ENCODE measurements at places on chromosomes 6 and 20.

- DNase-seq: no peak
Measured at GRCh38 chr20:44355498-44356352, at the start of gene HNF4A. Gene HNF4A (plus strand): TSS chr20:44355699. CDS start chr20:44355805, 106 bp downstream.

DNA sequence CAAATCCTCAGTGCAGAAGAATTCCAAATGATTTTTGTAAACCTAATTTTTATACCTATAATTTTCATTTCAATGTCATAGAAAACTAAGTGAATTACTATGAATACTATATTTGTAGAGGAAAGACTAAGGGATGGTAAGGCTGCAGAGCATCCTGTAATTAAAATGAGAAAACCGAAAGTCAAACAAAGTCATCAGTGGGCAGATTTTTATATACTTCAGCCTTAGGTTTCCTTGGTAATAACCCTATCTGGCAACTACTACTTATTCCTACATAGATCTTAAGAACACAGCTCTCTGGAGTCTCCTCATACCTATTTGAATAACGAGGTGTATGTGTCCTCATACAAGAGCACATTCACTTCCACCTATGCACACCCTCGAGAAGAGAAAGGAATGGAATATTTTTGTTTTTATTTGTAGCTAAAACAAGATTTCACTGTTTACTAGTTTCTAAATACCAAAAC lies 117.9 kb upstream of the SGK1 start:
- DNase-seq: no peak

DNA sequence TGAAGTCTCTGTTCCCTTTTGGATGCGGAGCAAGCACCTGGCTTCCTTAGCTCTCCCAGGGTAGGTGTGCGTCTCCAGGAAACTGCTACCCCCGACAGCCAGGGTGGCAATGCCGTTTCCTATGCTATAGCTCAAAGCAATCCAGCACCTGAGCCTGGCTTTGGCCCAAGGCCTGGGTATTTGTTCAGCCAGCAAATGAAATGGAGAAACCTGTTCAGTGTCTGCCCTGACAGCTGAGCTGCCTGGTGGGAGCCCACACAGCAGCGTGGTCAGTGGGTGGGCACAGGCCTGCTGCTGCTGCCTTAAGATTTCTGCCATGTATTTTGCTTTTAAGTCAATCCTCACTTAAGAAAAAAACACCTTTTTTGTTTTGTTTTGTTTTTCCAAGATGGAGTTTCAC lies 13.7 kb downstream of the SPATA2 start:
- no peak for DNase-seq

DNA sequence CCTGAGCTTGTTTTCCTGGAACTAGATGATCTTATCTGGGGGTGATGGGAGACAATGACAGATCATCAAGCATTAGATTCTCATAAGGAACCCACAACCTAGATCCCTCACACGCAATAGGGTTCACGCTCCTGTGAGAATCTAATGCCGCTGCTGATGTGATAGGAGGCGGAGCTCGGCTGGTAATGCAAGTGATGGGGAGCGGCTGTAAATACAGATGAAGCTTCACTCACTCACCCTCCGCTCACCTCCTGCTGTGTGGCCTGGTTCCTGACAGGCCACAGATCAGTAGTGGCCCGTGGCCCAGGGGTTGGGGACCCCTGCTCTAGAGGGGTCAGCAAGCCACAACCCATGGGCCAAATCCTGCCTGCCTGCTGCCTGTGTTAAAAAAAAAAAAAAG lies 435.9 kb downstream of the CD83 start:
- no peak for DNase-seq

- no peak for DNase-seq
Measured at GRCh38 chr6:132598473-132598872, 8.9 kb upstream of the TAAR5 start.

DNA sequence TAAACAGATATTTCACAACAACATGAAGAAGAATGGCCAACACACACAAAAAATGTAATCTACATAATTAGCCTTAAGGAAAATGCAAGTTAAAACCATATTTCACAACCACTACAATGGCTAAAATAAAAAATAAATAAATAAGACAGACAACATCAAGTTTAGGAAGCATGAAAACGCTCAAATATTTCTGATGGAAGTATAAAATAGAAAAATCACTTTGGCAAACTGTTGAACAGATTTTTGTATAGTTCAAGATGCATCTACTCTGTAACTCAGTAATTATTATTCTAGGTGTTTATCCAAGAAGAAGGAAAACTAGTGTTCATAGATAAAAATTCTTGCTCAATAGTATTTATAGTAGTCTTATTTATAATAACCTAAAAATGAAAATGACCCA lies 1410.1 kb upstream of the ADGRB3 start:
- DNase-seq: no peak

DNA sequence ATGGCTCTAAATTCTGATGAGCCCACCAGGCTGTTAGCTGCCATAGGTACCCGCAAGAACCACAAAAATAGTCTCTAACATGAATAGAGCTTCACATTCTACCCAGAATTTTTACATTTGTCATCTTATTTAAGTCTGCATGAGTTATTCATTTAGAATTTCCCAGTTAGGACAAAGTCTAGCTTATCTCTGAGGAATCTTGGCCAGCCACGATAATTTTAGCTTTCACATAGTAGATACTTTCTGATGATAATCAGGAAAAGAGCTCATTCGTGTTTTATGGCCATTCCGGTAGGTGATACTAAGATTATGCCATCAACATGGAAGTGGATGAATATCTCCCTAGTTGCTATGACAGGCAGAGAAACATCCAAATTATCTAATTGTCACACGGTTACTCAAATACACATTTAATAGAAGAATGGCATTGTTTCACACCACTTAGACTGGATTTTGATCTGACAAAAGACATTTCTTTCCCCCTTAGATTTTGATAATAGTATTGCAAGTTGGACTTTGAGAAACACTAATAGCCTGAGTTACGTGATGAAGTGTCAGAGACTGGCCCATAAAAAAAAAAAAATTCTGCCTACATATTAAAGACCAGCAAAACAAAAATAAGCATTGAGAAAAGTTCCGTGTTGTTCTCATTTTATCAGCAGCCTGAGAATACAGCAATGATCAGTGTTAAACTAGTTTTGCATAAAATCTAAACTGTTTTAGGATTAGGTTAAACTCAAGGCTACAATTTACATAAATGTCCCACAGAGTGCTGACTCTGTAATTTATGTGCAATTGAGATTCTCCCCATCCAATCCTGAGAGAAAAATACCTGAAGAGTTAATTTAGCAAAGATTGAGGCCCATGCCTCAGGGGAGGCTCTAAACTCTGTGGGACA lies 397.5 kb upstream of the ARID1B start:
- no peak for DNase-seq

GRCh38 chr6:50826803-50827202 lies 8.1 kb downstream of the TFAP2B start:
- peak; percentile 80 for DNase-seq

GRCh38 chr6:161143663-161144430 lies 130.0 kb downstream of the AGPAT4 start:
- DNase-seq: no peak

- DNase-seq: no peak
Measured at GRCh38 chr6:6674872-6675271, 86.4 kb downstream of the LY86 start.

DNA sequence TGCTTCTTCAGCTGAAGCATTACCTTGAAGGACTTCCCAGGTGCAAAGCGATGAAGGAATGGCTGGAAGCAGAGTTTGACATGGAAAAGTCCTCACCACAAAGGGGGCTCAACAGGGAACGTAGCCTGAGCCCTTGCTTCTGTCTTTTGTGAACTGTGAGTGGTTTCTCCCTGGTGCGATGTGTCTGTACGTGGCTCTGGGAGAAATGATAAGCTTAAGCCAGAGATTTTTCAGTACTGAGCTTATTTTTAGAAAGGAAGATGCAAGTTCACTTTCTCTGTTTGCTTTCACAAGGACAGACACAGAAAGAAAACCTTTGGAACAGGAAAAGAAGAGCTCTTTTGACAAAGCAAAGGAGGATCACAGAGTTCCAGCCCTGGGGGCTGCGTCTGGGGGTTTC lies 79.4 kb downstream of the DACT2 start:
- no peak for DNase-seq

GRCh38 chr20:47665221-47665991 lies 119.9 kb downstream of the SULF2 start:
- no peak for DNase-seq

GRCh38 chr20:33653218-33653899 lies 8.8 kb upstream of the C20orf144 start:
- DNase-seq: peak; percentile 64

GRCh38 chr20:53126185-53126584 lies 154.0 kb downstream of the TSHZ2 start:
- peak; percentile 59 for DNase-seq

DNA sequence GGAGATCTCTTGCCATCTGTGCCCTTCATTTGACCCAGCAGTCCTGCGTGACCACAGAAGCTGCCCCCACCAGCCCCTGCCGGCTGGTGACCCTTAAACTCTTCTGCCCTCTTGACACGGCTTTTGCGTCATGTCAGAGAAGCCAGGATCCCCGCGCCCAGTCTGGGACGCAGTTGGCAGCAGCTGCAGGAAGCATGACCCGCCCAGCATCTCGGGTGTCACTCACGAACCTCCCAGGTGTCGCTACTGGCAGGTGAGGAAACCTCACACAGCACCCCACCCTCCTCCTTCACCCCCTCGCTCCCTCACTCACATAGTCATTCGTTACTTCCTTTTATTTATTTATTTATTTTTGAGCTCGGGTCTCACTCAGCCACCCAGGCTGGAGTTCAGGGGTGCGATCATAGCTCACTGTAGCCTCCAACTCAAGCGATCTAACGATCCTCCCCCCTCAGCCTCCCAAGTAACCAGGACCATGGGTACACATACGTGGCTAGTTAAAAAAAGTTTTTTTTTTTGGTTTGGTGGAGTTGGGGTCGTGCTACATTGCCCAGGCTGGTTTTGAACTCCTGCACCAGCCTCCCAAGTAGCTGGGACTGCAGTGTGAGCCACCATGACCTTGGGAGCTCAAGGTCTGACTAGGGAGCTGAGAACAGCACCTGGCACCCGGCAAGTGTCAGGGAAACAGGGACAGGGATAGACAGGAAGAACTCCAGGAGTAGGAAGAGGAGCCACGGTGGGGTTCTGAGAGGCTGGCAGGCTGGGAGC lies 14.1 kb upstream of the SPDEF start:
- DNase-seq: no peak

- no peak for DNase-seq
Measured at GRCh38 chr6:89749918-89750317, 69.7 kb downstream of the MDN1 start.

DNA sequence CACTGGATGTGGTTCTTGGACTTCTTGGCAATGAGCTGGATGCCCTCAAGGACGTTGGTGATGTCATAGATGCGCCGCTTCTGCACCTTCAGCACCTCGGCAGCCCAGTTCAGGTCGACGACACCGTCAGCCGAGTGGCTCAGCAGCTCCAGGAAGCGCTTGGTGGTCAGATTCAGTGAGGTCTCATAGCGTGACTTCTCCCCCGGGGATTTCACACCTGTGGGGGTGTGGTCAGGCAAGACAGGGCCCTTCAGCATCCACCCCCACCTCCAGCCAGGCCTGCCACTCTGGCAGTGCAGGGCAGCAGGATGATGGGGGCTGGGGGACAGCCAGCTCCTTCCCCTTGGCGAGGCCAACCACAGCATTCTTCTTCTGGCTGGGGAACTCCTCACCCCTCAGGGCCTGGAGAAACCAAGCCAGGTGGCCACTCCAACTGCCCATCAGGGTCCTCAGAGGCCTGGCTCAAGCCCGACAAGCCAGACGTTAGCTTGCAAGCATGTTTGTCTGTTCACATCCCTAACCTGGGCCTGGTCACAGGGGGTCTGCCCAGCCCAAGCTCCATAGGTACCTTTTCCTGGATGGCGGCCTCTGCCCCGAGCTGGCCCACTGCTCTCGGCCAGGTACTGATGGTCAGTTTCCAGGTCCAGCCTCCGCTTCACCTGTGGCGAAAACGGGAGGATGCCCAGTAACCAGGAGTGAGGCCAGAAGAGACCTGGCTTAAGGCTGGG lies 5.7 kb upstream of the NECAB3 start:
- DNase-seq: no peak

DNA sequence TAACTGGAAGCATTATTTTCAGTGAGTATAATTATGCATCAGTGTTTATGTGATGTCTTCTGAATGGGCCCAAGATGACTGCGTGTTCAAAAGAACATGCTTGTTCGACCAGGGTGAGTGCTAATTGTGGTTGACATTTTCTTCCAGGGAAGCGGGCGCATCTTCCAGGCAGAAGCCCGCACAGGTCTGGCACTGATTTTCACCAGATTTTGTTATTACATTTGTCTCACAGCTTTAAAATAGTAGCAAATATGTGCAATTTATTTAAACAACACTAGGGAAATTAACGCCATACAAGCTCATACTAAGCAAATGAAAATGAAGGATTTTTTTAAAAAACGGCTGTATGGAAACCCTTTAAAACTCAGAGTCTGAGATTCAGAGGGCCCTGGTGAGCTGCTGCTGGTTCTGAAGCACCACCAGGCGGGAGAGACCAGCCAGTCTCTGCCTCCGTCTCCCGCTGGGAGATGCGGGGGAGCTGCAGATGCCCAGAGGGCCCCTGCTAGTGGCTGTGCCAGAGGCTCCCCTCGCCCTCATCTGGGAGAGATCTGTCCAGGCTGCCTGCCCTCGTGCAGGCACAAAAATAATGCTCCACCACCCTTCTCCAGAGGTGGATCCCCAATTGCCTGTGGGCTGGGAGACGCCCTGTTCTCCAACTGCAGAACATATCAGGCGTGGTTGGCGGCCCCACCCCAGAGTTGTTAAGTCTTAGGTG lies 297.0 kb downstream of the TAF4 start:
- DNase-seq: no peak

- peak; percentile 62 for DNase-seq
Measured at GRCh38 chr6:125198398-125198937, 44.9 kb downstream of the TPD52L1 start.

- no peak for DNase-seq
Measured at GRCh38 chr20:42118409-42119125, 500.4 kb upstream of the CHD6 start.

GRCh38 chr6:142659661-142660060 lies 285.3 kb downstream of the HIVEP2 start:
- no peak for DNase-seq

DNA sequence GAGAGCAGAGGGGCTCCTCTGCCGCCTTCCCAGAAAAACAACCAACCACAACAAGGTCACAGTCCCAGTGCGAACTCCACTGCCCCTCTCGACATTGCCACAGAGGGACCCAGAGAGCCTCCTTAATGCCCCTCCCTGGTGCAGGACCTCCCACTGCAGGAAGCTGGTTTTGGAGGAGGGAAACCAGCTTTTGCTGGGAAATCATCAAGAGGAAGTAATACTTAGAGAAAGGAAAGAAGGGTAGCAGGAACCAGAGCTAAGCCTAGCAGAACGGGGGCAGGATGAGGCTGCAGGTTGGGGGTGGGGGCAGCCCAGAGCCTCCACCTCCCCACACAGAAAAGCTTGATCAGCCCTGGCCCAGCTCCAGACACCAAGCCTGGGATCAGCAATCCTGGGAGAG lies 37.7 kb upstream of the SIRPA start:
- no peak for DNase-seq

- no peak for DNase-seq
Measured at GRCh38 chr20:16490696-16491095, 82.6 kb downstream of the KIF16B start.
